ENCODE measurements at places on chromosomes 7 and 10.
A peak's percentile ranks its signal among the peaks of the same experiment; 100 is the strongest.

DNA sequence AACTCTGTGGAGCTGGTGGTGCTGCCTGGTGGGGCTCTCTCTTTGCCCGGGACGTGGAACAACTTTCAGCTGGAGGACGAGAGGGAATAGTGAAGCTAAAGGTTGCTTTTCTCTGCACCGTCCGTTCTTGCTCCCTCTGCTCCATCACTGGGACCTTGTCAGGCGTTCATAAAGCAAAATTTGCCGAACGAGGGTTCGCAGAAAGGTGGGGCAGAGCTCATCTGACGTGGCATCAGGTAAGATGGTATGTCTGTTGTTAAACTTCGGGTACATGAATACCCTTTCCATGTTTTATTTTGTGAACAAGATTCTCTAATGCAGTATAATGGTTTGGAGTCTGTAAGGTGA lies 416 bp downstream of the BBS9 start:
- no peaks in the 10 kb centered on the region for H3K36me3 ChIP-seq
- peak overlapping the region; percentile 94 for H3K27ac ChIP-seq
- no peak for DNase-seq
- H3K4me3 ChIP-seq, result peak overlapping the region; percentile 99
- H3K4me1 ChIP-seq, result peaks cover 17% of the 10 kb centered on the region
- H3K27me3 ChIP-seq, result no peaks in the 10 kb centered on the region

GRCh38 chr10:132057191-132057681 lies 8.5 kb upstream of the JAKMIP3 start:
- no peak overlapping the region for H3K4me3 ChIP-seq
- no peaks in the 10 kb centered on the region for H3K4me1 ChIP-seq
- DNase-seq, result no peak
- H3K36me3 ChIP-seq, result peaks cover 3% of the 10 kb centered on the region
- no peak overlapping the region for H3K27ac ChIP-seq

DNA sequence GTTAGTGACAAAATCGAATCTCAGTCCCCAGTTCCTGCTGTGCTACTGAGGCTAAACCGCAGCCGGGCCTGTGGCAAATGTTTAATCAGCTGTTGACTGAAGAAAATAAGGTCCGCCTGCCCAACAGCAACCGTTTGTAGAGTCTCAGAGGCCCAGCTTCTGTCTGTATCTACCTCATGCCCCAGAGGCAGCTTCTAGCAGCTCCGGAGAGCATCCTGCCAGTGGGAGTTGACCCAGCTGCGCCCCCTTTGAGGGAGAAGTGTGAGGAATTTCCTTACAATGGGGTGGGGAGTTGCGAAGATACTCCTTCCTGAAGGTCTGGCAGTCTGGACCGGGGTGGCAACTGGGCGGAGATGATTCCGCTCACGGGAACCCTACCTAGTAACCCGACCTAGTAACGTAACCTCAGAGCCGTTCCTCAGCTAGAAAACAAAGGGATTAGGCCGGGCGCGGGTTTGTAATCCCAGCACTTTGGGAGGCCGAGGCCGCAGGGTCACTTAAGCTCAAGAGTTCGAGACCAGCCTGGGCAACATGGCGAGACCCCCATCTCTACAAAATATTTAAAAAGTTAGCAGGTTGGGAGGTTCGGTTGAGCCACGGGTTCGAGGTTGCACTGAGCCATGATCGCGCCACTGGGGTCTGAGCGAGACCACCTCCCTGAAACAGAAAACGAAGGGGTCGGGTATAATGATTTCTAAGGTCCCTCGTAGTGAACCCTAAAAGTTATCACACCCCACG lies 846 bp upstream of the ZNF775 start:
- H3K4me1 ChIP-seq, result peaks cover 60% of the 10 kb centered on the region
- H3K27me3 ChIP-seq, result no peaks in the 10 kb centered on the region
- peaks cover 2% of the 10 kb centered on the region for H3K36me3 ChIP-seq
- DNase-seq, result peak; percentile 33
- peak overlapping the region; percentile 96 for H3K4me3 ChIP-seq
- peak overlapping the region; percentile 90 for H3K27ac ChIP-seq

DNA sequence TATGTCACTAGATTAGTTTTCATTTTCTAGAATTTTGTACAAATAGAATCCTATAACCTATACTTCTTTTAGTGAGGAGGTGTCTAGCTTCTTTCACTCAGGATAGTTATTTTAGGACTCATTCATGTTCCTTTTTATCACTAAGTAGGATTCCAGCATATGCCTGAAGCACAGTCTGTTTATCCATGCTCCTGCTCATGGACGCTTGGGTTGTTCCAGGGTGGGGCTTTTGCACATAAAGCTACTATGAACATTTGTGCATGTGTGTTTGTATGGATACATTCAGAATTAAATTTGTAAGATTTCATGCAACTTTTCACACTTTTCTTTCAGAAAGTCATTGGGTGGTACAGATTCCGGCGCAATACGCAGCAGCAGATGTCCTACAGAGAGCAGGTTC lies 24.6 kb downstream of the ABRAXAS2 start:
- no peaks in the 10 kb centered on the region for H3K4me1 ChIP-seq
- H3K27me3 ChIP-seq, result no peaks in the 10 kb centered on the region
- DNase-seq, result no peak
- peaks cover 4% of the 10 kb centered on the region for H3K36me3 ChIP-seq

DNA sequence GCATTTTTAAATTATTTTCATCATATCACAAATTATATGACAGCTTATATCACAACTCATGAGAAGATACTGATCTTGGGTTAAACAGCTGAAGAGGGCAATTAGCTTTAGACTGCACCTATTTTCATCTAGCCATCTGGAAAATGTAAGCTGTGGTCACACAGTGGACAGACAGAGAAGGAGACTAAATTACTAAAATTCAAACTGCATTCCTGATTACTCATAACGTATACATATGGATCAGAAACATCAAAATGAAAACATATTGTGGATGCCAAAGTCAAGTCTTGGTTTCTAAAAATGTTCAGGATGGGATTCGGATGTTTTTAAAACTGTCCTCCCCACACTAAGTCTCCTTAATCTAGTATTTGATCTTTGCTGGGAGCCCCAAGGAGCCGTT lies 6.6 kb downstream of the BBIP1 start:
- peak overlapping the region; percentile 69 for H3K27ac ChIP-seq
- H3K36me3 ChIP-seq, result peaks cover 2% of the 10 kb centered on the region
- peaks cover 18% of the 10 kb centered on the region for H3K4me1 ChIP-seq
- H3K4me3 ChIP-seq, result no peak overlapping the region
- DNase-seq, result no peak

DNA sequence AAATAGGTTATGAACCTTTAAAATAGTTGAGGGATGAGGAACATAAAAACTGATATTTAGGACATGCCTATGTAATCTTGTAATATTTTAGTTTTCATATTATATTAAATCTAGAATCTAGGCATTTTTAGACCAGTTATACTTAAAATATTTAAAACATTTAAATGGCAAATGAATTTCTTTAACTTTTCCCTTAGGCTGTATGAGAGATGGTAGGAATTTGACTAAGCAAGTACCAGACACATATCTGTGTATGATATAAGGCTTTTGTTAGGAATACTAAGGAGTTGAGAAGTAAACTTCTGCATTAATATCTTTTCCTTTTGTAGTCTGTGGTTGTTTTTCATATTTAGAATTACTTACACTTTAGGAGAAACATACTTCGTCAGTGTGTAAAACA lies 25.1 kb downstream of the SEPTIN7 start:
- no peak for DNase-seq
- H3K4me3 ChIP-seq, result no peak overlapping the region
- H3K36me3 ChIP-seq, result peaks cover 7% of the 10 kb centered on the region
- no peaks in the 10 kb centered on the region for H3K27me3 ChIP-seq
- no peak overlapping the region for H3K27ac ChIP-seq
